ENCODE measurements at places on chromosomes 3 and 15.

DNA sequence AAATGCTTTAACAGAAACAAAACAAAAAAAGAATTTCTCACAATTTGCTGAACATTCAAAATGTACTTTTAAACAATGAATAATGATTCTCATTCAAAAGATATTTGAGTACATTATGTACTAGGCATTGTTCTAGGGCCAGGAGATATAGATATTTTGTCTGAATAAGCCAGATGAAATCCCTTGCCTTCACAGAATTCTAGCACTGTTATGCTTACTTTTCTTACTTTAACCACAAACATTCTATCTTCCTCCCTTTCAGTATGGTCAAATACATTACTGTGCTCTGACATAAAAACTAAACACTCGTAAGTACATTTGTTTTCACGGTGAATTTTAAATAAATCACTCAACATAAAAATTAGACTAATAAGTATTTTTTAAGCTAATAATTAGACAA lies 116.7 kb downstream of the ADAM10 start:
- no peak for DNase-seq

- DNase-seq: no peak
Measured at GRCh38 chr15:35271371-35272043, 186.4 kb upstream of the NANOGP8 start.

GRCh38 chr3:45868213-45868612 lies 18.1 kb upstream of the CCR9 start:
- DNase-seq: no peak

GRCh38 chr3:121752261-121752660 lies 2.7 kb upstream of the GOLGB1 start:
- DNase-seq: no peak

DNA sequence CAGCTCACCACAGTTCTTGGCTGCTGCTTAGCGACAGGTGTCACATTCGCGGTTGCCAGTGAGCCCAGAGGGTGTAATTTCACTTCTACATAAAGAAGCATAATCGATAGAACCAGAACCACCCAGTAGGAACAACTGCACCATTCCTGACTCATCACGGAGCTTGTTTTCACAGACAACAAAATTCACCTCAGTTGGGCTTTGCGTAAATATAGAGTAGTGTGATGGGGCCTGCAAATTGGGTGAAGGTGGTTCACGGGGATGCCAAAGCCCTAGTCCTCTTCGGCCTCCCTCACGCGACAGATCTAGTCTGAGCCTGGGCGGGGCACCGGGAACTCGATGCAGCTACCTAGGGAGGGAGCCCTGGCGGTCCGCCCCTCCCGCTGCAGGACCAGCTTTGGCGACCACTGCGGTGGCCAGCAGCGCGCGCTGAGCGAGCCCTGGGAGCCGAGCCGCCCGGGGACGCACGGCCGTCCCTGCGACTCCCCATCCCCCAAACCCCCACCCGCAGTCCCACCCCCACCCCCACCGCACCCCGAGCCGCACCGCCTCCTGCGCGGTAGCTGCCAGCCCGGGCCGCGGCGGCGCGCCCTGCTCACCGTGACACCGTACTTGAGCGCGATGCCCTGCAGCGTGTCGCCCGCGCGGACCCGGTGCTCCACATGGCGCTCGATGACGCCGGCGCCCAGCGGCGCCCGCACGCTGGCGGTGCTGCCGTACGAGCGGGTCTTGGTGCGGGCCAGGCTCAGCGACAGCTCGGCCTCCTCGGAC lies 519 bp downstream of the LYSMD2 start:
- no peak for DNase-seq

DNA sequence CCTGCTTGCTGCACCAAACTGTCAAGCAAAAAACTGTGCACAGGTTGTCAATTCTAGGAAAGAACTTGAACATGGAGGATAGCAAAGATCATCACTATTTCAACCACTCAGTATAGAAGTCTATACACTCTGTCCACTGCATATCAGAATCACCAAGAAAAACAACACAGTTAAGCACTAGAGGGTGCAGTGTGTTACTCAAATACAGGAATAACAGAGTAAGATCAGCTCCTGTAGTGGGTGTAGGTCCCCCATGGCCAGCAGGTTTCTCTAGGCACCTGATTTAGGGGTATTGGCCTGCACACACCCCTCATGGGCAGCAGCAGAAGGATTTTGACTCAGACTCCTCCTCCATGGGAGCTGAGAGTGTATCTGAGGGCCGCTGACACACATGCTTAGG lies 464.1 kb downstream of the EPHA6 start:
- no peak for DNase-seq
